Dermis blood vessel endothelial cell (primary cell): ENCODE measurements at places on chromosomes 4 and X.
A peak's percentile ranks its signal among the peaks of the same experiment; 100 is the strongest.

DNA sequence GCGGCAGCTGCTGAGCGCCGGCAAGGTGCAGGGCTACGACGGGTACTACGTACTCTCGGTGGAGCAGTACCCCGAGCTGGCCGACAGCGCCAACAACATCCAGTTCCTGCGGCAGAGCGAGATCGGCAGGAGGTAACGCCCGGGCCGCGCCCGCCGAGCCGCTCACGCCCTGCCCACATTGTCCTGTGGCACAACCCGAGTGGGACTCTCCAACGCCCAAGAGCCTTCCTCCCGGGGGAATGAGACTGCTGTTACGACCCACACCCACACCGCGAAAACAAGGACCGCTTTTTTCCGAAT lies 117.0 kb downstream of the DCTD start:
- DNase-seq, result no peak

- peak; percentile 24 for DNase-seq
Measured at GRCh38 chrX:75303795-75304194, 29.9 kb downstream of the UPRT start.

GRCh38 chrX:9865804-9866472 lies 79.7 kb downstream of the SHROOM2 start:
- DNase-seq, result peak; percentile 60

DNA sequence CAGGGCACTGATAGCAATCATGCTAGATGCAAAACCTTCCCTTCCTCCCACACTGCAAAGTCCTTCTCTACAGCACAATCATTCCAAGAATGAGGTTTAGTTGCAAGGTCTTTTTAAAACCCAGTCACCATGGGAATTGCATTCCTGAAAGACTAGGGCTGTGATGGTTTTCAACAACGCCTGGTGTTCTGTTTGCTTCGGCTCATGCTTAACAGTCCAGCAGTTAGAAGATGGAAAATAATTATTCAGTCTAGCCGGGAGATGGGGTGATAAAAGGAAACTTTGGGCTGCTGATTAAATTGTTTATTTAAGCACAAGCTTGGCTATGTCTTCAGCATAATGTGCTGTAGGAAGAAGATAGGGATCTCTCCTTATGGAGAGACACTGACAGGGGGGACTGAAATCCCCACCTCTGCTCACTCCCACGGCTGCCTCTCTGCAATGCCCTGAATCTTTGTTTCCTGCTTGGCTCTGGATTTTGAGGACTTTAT lies 211.4 kb downstream of the MID1IP1 start:
- DNase-seq, result no peak

DNA sequence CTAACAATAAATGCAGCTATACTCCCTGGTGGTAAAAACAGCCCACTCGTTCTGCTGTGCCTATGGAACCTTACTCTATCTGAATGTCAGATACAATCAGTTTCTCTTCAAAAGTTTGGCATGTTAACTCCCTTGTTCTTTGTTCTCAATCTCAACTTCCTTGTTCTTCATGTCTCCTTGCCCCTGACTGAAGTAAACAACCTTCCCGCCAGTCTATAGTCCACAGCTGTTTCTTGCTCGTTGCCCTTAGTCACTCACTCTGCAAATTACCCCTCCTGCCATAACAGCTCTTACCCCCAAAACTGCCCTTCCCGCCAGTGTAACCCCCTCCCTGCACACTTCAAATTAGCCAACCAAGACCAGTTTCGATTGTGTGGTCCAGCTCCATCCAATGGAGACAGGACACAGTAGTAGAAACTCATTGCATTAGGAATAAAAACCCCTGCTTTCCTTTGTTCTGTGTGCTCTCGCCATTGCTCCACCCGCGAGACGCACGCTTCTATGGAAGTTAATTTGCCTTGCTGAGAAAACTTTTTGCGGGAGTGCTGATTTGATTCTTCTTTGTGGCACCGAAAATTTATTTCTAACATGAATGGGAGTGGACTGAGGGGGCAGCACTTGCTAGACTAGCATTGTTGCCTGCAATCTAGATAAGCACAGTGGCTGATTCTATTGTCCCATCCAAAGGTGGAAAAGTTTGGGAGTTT lies 7.1 kb upstream of the GPR82 start:
- no peak for DNase-seq

DNA sequence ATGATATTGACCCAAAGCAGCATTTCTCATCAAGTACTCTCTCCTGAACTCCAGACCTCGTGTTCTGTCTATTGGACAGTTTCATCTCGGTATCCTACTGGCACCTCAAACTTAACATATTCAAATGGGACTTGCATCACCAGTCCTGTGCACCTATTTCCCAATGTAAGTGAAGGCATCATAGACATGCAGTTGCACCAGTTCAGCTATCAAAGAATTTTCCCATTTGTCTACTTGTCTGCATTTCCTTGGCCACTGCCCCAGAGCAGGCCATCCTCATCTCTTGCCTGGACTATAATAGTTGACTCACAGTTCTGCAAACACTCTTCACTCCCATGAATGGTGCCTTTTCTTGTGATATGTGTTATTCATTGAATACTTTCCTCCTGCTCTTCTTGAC lies 11.3 kb upstream of the LIMCH1 start:
- no peak for DNase-seq

GRCh38 chrX:108250654-108251579 lies 159.3 kb downstream of the ATG4A start:
- no peak for DNase-seq

- DNase-seq, result peak; percentile 87
Measured at GRCh38 chr4:7956270-7956808, 16.7 kb upstream of the AFAP1 start.

- no peak for DNase-seq
Measured at GRCh38 chr4:152535360-152535902, 461 bp downstream of the FBXW7 start.

DNA sequence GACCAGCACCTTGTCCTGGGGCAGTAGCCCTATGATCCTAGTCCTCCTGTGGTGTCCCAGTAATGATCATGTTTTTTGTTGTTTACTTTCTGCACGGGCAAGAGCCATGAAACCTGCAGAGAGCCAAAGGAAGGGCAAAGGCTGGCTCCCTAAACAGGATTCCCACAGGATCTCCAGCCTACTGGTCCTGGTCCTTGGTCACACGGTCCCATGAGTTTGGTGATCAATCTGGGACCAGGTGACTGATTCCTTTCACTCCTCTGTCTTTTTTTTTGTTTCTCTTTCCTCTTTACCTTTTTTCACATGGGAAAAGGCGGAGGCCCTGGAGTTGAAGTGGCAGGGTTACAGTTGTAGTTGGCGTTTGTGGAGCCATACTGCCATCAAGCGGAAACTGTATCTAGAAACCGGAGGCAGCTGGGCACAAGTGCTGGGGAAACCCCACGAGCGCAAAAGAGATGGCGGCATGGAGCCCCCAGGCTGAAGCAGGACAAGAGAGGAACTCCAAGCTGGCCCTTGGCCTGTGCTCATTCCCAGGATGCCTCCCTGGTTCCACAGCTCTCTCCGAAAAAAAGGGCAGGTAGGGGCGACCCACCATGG lies 34.6 kb downstream of the NBDY start:
- no peak for DNase-seq

DNA sequence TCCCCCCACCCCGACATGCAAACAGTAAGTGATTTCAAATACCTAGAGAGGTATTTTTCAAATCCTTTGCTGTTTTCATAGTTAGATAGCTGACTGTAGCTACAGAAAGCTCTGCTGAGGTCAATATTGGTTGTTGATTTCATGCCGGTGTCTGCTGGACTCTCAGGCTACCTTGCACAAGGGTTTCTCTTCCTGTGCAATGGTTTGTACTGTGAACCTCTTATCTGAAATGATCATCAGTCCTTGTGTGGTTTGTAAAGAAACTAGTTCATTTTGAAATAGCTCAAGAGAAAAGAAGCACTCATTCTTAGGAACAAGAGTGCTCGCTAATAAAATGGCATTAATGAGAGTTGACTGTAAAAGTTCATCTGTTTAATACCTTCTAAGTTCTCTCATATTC lies 2.1 kb downstream of the MTM1 start:
- no peak for DNase-seq

- no peak for DNase-seq
Measured at GRCh38 chr4:38310446-38311043, 350.3 kb downstream of the PTTG2 start.

- DNase-seq, result peak; percentile 61
Measured at GRCh38 chr4:139167774-139168444, 9.1 kb downstream of the ELF2 start.

GRCh38 chr4:137253949-137254348 lies 278.3 kb downstream of the PCDH18 start:
- DNase-seq, result no peak

- DNase-seq, result no peak
Measured at GRCh38 chr4:113292371-113293042, 243.1 kb downstream of the ANK2 start.

DNA sequence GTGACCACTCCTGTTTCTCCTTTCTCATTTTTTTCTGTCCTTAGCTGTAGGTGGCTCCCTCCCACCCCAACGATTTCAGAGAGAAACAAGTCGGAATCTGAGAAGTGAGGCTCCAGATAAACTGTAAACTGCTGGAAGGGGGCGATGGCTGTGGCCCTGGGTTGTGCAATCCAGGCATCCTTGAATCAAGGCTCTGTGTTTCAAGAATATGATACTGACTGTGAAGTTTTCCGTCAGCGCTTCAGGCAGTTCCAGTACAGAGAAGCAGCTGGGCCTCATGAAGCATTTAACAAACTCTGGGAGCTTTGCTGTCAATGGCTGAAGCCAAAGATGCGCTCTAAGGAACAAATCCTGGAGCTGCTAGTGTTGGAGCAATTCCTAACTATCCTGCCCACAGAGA lies 37.7 kb downstream of the ETDC start:
- DNase-seq, result no peak

GRCh38 chr4:5259471-5259870 lies 208.2 kb downstream of the STK32B start:
- no peak for DNase-seq

DNA sequence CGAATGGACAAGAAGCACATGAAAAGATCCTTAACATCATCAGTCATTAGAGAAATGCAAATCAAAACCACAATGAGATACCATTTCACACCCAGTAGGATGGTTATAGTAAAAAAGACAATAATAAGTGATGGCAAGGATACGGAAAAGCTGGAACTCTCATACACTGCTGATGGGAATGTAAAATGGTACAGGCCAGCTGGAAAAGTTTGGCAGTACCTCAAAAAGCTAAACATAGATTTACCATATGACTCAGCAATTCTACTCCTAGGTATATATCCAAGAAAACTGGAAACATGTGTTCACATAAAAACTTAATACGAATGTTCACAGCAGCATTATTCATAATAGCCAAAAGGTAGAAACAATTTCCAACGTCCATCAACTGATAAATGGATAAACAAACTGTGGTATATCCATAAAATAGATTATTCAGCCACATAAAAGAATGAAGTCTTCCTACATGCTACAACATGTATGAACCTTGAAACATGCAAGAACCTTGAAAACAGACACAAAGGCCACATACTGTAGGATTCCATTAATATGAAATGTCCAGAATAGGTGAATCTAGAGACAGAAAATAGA lies 11.9 kb downstream of the RPS6KA3 start:
- DNase-seq, result no peak

DNA sequence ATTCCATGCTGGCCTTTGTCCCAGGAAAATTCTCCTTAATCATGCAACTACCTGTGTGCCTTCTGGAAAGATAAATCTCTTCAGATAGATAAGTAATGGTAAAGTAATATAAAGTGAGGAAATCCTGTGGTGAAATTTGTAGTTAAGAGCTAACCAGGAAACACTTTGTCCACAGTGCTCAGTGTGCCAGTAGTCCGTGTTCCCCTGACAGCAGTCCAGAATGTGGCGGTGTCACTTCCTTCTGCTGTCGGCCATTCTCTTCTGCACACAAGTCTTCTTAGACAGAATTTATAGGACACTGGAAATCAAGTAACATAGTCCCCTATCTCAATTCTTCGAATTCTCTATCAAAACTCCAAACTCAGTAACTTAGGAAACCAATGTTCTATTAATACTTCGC lies 5.7 kb upstream of the CXXC4 start:
- DNase-seq, result no peak

GRCh38 chrX:21745756-21746155 lies 12.2 kb downstream of the SMPX start:
- DNase-seq, result peak; percentile 46

DNA sequence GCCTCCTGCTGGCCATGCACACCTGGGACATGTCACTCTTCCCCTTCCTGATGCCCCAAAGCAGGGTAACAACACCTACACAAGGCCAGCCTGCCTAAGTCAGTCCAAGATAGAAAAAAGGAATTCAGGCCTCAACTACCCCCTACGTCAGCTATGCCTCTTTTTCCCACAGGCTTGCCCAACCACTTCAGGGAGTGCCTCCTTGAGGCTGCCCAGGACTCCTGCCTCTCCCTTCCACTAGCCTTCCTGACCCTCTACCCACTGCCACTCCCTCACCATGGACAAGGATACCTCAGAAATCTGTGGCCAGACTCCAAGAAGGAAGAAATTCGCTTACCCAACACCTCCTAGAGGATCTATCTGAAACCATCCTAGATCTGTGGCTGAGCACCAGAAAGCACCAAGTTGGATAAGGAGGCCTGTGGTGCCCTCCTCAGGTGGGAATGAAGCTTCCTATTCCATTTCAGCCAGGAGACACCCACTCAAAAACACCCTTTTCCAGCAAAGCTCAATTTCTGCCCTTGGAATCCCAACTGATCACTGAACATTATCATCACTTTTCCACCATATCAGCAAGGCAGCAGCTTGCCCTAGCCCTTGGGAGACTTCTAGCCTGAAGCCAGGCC lies 1.8 kb downstream of the KDM5C start:
- no peak for DNase-seq

DNA sequence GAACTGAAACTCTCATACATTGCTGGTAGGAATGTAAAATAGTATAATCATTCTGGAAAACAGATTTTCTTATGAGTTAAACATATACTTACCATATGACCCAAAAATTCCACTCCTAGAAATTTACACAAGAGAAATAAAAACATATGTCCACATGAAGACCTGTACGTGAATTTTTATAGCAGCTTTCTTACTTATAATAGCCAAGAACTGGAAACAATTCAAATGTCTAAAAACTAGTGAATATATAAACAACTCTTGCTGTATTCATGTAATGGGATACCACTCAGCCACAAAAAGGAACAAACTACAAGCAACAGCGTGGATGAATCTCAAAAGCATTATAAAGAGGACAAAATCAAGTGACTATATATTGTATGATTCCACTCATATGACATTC lies 27.5 kb downstream of the TMEM156 start:
- DNase-seq, result no peak

DNA sequence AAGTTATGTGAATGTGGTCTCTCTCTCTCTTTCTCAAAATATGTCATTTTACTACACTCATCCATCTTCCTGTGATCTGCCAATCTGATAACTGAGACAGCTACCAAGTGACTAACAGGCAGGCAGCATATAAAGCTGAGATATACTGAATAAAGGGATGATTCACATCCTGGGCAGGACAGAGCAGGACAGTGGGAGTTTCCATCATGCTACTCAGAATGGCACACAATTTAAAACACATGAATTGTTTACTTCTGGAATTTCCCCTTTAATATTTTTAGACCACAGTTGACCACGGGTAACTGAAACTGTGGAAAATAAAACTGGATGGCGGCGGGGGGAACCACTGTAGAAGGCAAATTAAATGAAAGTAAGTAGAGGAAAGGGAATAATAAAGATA lies 58.6 kb upstream of the DCTD start:
- DNase-seq, result peak; percentile 92
